Heart left ventricle (tissue), 16 donors: ENCODE measurements at places on chromosomes 13 and 19. TPM values are rescaled to one million over a fixed set of nuclear protein-coding genes. Genes with fewer than 3 reads are reported as not detected.

DNA sequence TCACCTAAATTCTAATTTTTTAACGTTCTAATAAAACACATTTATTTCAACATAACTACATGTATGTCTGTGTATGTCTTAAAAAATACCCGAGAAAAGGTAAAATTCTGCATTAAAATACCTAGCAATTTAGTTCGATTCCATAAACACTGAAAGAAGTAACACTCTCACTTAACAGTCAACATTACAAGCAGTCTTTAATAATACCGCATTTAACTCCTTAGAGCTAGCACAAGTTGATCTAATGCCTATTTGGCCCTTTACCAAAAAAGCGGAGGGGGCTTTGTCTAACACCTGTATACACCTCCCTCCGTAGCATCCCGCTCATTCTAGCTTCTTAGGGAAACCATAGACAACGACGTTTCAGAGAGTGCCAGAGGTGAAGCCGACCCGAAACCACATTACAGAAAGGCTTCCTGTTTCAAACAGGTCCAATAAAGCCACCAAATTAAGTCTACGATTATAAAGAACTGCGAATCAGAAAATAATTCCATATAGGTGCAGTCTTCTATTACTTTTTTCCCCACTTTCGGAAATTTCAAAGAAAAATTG lies 1.2 kb downstream of the SPART start:
- peak overlapping the region; percentile 83 for H3K4me3 ChIP-seq
- H3K27me3 ChIP-seq, result no peaks in the 10 kb centered on the region
- peak overlapping the region; percentile 96 for H3K27ac ChIP-seq
- no peaks in the 10 kb centered on the region for H3K36me3 ChIP-seq

GRCh38 chr13:67438465-67438864 lies 208.3 kb upstream of the PCDH9 start:
- H3K36me3 ChIP-seq, result no peaks in the 10 kb centered on the region
- DNase-seq, result no peak
- no peak overlapping the region for H3K27ac ChIP-seq
- H3K4me1 ChIP-seq, result no peaks in the 10 kb centered on the region
- no peak overlapping the region for H3K4me3 ChIP-seq
- no peaks in the 10 kb centered on the region for H3K27me3 ChIP-seq

GRCh38 chr19:38043649-38044144 lies 136.7 kb downstream of the SIPA1L3 start:
- no peaks in the 10 kb centered on the region for H3K27me3 ChIP-seq
- no peak overlapping the region for H3K4me3 ChIP-seq
- DNase-seq, result no peak
- no peaks in the 10 kb centered on the region for H3K4me1 ChIP-seq
- H3K27ac ChIP-seq, result no peak overlapping the region

GRCh38 chr13:60922576-60923231 lies 492.9 kb downstream of the PCDH20 start:
- H3K27me3 ChIP-seq, result no peaks in the 10 kb centered on the region
- no peaks in the 10 kb centered on the region for H3K4me1 ChIP-seq
- no peak for DNase-seq
- no peaks in the 10 kb centered on the region for H3K36me3 ChIP-seq

ZNF358 gene
- total RNA-seq, result 73.6 TPM

ZGLP1 gene
- total RNA-seq, result 1.1 TPM
